Activated CD8-positive, alpha-beta memory T cell treated with anti-CD3 and anti-CD28 coated beads, Interleukin-2, amount 10 ng/mL, durations not matched to agents 7 days and 5 days (primary cell): ENCODE measurements at places on chromosomes 6 and 20. TPM values are rescaled to one million over a fixed set of nuclear protein-coding genes. Genes with fewer than 3 reads are reported as not detected.

Gene CPXM1
- total RNA-seq = 0.68 TPM

Gene TAP1
- 407 TPM for total RNA-seq

Gene SCRT2
- total RNA-seq = not detected

Gene DSP
- total RNA-seq = 0.12 TPM

Gene TRAPPC3L
- not detected for total RNA-seq

- no peak overlapping the region for H3K4me3 ChIP-seq
- H3K36me3 ChIP-seq = no peaks in the 10 kb centered on the region
- no peaks in the 10 kb centered on the region for H3K27me3 ChIP-seq
- H3K27ac ChIP-seq = no peak overlapping the region
- no peaks in the 10 kb centered on the region for H3K4me1 ChIP-seq
Observed at GRCh38 chr20:13302647-13303450, 81.8 kb downstream of the ISM1 start.

DNA sequence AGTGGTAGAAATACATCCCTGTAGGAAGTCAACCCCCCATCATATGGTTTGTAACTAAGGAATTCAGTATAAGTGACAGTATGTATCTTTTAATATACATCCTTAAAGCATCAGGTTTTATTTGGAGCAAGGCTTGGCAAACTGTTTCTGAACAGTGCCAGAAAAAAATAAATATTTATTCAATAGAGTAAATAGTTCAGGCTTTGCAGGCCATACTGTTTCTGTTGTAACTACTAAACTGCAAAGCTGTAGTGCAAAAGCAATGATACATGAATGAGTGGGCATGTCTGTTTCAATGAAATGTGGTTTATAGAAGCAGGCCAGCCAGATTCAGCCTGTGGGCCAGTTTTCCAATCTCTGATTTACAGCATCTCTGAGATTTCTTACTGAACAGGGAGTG, 977 bp downstream of the MEI4 start:
- peaks cover 1% of the 10 kb centered on the region for H3K27me3 ChIP-seq
- no peak overlapping the region for H3K4me3 ChIP-seq
- DNase-seq = no peak

DNA sequence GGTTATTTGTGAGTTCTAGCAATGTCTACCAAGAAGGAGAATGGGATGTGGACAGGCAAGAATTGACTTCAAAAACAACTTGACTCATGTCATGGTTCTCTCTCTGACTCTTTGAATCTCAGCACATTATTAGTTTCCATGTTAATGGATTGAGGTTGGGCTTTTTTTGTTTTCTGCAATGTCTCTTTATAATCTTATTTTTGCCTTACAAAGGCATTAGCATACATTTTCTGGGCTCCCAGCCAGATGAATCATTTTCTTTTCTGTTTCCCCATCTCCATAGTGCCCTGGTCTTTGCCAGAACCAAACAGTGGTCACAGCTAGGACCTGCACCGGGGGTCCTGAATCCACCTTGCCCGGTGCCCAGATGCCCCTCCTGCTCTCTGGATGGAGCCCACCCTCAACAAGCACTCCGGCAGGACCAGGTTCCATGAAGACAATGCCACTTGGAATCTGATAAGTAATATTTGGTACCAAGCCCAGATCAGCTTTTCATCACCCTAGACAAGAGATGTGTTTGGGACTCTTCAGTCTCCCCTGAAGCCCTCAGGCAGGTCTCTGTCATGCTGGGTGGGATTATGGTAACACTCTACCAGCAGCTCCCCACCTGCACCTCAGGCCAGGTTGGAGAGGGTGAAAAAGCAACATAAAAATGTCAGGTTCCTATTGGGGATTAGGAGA, 266.7 kb upstream of the SULF2 start:
- no peaks in the 10 kb centered on the region for H3K36me3 ChIP-seq
- no peak overlapping the region for H3K4me3 ChIP-seq
- no peak for DNase-seq
- peaks cover 10% of the 10 kb centered on the region for H3K27me3 ChIP-seq
- H3K4me1 ChIP-seq = no peaks in the 10 kb centered on the region

GRCh38 chr20:64241061-64241460, 14.5 kb upstream of the PCMTD2 start:
- H3K27ac ChIP-seq = no peak overlapping the region
- H3K4me1 ChIP-seq = no peaks in the 10 kb centered on the region
- no peak overlapping the region for H3K4me3 ChIP-seq
- H3K36me3 ChIP-seq = no peaks in the 10 kb centered on the region
- H3K27me3 ChIP-seq = peaks cover 13% of the 10 kb centered on the region
- DNase-seq = no peak

GRCh38 chr6:156639009-156639721, 138.0 kb upstream of the ARID1B start:
- no peak overlapping the region for H3K27ac ChIP-seq
- no peak for DNase-seq
- peaks cover 8% of the 10 kb centered on the region for H3K4me1 ChIP-seq
- H3K4me3 ChIP-seq = no peak overlapping the region

DNA sequence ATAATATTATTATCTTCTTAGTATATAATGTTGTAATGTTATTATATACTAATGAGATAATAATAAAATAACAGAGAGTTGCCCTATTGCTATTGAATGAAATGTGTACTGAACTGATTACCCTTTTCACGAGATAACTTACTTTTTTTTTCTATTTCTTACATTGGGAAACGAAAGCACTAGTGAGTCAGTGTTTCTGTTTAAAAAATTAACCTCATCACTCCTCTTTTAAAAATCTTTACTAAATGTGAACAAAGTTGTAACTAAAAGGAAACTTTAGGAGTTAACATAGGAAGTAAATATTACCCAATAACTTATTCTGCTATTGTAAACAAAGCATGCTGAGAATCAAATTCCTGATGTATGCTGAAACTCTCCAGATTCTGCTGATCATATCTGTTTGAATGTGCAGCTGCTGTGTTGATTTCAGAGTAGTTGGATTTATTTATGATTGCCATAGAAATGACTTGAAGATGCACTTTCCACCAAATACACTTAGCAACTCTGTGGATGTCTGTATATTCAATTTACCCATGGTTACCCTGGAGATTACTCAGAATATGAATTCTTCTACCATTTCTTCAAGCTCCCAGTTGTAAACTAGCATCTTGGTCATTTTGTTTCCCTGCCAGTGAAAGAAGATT, 523.4 kb downstream of the TENT5A start:
- no peaks in the 10 kb centered on the region for H3K4me1 ChIP-seq
- no peaks in the 10 kb centered on the region for H3K27me3 ChIP-seq
- no peak overlapping the region for H3K4me3 ChIP-seq
- DNase-seq = no peak

DNA sequence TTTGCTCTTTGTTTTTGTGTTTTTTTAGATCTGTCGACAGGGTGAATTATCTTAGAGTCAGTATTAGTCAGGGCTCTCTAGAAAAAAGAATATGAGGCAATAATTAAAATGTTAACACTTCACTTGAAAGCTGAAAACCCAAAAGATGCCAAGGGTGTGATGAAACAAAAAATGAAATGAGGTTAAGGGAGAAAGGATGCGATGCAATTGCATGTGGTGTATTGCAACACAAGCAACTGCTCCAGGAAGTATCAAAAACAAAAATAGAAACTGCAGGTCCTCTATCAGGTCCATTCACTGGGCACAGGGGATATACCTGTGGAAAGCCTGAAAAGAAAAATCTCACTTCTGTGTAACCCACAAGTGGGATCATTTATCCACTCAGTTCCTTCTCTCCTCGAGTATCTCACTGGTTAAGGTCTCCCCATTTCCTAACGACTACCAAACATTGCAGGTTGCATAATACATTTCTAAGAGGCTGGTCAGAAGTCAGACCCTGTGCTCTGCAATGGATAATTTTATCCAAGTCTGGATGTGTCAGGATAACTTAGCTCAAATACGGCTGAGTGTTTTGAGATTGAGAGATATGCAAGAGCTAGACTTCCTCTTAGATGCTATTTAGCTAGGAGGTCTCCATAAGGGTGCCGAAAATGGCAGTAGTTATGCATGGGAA, 257.7 kb upstream of the GJE1 start:
- H3K4me1 ChIP-seq = peaks cover 4% of the 10 kb centered on the region
- H3K4me3 ChIP-seq = no peak overlapping the region
- peaks cover 3% of the 10 kb centered on the region for H3K36me3 ChIP-seq
- H3K27me3 ChIP-seq = no peaks in the 10 kb centered on the region
- no peak for DNase-seq

GRCh38 chr6:29527564-29527963, 32.0 kb downstream of the UBD start:
- no peaks in the 10 kb centered on the region for H3K4me1 ChIP-seq
- peaks cover 40% of the 10 kb centered on the region for H3K27me3 ChIP-seq
- no peak for DNase-seq
- no peak overlapping the region for H3K4me3 ChIP-seq

DNA sequence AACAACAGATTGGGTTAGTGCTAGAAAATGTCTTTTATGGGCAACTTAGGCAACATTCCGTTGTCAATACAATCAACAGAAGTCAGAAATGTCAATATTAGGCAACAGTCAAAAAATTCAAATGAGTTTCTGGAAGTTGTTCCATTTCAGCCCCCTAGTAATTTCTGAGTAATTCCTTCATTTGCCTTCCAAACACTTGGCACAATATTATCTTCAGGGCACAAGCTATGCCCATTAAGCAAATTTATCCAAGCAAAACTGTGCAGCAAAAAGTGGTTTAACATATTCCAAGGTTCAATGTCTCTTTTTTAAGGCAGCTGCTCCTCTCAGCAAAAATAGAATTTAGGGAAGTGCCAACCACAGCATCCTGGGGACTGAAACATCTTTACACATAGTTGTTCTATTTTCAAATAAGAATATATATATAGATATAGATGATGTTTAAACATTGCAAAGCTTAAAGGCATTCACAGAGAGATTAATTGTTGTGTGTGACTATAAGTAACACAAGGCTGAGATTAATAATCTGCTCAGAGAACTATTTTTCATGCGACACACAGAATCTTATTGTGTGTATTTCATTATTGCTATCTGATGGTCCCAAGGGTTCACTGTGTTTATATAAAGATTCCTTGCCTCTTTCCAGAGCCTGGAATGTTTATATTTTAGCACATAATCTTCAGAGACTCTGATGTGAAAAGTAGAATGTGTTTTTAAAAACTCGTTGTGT, 75.2 kb upstream of the ADTRP start:
- H3K27me3 ChIP-seq = peaks cover 12% of the 10 kb centered on the region
- DNase-seq = no peak
- H3K4me3 ChIP-seq = no peak overlapping the region
- H3K27ac ChIP-seq = no peak overlapping the region
- no peaks in the 10 kb centered on the region for H3K4me1 ChIP-seq
- H3K36me3 ChIP-seq = no peaks in the 10 kb centered on the region
